AG09309 (cell line): ENCODE measurements at places on chromosomes 12 and 14.
A peak's percentile ranks its signal among the peaks of the same experiment; 100 is the strongest.

DNA sequence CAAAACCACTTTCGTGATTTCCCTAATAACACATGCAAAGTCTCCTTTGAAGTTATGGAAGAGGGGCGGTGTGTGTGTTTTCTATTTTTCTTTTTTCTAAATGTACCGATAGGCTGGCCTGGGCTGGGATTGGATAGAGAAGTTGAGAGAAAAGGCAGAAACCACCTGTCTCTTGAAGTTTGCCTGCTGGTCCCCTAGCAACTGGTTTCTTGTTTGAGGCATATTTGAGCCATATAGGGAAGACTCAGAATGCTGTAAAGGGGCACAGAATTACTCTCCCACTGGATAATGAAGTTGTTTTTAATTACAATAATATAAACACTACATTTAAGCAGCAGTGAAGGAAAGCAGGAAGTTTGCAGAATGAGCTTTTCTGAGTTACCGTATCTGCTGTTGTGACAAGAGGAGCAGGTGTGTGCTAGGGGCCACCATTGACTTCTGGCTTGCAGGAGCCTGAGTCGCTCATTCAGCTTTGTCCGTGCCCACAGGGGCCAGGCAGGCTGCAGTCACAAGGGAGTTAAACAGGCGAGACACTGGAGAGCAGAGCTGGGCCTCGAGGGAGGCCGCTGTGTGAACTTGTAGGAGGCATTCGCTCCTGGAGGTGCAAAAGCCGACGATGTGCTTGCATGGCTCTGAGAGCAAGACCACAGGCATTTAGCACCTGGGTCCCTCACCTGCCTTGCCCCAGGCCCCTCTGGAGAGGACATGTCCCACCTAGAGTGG, 173.8 kb upstream of the RGS6 start:
- DNase-seq: no peak

DNA sequence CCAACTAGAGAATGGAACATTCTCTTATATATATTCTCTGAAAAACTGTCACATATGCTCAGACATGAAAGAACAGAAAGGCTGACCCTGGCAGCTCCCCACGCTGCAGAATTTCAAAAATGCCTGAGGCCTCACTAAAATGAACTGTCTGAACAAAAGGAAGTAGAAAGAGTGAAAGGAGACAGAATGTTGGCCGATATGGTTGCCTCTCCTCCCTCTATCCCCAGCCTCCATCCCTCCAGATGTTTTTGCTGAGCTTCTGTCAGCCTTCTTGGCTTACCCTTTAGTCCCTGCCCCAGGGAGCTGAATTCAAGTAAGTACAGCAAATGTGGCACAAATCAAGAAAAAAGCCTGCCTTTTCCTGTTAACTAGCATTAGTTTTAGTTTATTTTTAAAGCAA, 6.9 kb downstream of the SMCO2 start:
- DNase-seq: no peak

DNA sequence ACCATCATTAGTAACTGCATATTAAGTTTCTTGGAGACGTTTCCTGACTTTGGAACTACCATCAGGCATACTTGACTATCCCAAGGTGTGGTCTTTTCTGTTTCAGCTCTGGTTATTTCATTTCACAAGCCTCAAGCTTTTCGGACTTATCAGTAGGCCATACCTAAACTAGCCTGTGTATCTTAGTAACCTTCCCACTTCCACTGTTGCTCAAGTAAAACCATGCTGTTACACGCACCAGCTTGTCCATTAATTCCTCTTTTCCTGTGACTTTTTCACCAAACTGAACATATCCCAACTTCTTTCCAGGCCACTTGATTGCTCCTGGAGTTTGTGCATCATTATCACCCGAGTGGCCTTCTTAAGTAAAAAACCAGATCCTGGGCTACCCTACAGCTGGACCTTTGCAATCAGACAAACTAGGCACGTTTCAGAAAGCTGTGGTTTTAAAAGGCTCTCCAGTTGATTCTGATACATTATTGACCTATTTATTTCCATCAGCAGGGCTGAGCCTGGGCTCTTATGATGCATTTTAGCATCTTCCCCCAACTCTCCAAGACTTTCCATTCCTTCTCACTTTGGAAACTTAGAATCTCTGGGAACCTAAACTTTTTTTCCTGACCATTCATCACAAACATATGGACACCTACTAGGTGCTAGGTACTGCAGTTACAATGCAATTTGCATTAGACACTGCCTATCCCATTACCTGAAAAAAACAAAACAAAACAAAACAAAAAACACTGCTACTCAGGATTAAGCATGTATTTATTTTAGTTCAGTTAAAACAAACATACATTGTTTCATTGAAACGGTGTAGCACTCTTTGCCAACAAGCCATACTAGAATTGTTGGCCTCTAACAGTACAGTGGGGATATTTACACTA, 14.9 kb downstream of the SLC38A2 start:
- peak; percentile 73 for DNase-seq

GRCh38 chr12:113825705-113826104, 140.4 kb downstream of the RBM19 start:
- no peak for DNase-seq

DNA sequence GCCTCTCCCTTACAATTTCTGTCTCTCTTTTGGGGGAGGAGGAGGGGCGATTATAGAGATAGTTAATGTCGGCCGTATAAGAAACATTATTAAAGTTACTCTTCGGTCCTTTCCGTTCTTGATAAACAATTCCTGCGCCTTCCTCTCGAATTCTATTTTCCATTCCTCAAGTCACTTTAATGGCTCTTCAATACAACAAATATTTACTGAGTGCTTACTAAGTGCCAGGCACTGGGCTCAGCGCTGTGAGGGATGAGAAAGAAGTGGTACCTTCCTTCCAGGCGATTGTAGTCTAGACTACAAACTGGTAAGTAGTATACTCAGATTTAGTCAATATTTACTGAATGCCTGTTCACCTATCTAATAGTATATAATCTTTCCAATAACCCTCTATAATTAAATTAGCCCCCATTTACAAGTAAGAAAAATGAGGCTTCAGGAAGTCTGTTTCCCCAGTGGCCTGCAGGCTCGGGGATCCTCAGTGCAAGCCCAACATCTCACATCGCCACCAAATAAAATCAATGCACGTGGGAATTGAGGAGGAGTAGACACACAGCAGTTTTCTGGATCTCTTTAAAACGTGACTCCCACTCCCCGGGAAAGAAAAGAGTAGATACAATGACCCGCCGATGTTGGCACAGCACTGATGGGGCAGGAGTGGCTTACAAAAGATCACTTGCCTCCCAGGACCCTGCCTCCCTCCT, 589 bp upstream of the ZNF219 start:
- DNase-seq: no peak

GRCh38 chr12:46548605-46549071, 176.1 kb upstream of the SLC38A2 start:
- DNase-seq: no peak
